ENCODE measurements at places on chromosomes 4 and X.

DNA sequence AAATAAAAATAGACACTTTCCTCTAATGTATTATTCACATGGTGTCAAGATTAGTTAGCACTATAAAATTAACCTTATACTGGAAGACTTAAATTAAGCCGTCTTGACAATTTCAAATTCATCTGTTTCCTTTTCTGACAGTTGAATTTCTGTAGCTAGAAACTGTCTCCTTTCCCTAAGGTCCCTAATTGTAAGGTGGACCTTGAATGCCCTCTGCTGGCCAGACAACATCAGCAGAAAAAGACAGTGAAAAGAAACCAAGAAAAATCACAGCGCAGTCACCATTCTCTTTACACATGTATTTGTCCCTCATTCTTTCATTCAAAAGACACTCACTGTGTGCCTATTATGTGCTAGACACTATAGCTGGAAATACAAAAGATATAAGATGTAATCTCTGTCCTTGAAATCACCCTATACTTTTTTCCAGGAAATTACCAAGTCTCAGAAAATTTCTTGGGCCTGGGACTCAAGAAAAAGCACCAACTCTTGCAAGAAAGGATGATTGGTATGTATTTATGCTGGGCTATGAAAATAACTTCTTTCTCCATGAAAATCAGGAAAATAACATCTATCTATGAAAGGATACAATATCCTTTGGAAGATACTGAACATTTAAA is 32.7 kb upstream of the AMBN start:
- DNase-seq, result peak; percentile 54

- DNase-seq, result no peak
Measured at GRCh38 chr4:70863099-70863790, 23.6 kb upstream of the GRSF1 start.

GRCh38 chr4:4864940-4865704 is 5.7 kb downstream of the MSX1 start:
- DNase-seq, result no peak

- DNase-seq, result no peak
Measured at GRCh38 chr4:152540293-152540674, 4.4 kb upstream of the FBXW7 start.

- DNase-seq, result no peak
Measured at GRCh38 chr4:18397681-18398390, 376.3 kb upstream of the LCORL start.

- no peak for DNase-seq
Measured at GRCh38 chrX:10512741-10513140, 107.6 kb downstream of the MID1 start.

DNA sequence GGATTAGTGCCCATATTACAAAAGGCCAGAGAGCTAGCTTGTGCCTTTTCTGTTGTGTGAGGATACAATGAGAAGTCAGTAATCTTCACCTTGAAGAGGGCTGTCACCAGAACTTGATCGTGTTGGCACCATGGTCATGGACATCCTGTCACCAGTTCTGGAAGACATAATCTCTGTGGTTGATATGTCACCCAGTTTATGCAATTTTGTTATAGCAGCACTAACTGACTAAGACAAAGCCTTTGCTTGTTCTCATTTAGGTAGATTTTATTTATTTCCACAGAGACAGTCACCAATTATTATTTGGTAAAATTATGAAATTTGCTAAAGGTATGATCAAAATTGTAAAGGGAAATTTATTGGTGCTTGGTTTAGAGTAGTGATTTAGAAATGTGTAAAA is 308.8 kb upstream of the CPXCR1 start:
- no peak for DNase-seq

GRCh38 chrX:156001667-156002021 is 4.1 kb downstream of the IL9R start:
- DNase-seq, result no peak

DNA sequence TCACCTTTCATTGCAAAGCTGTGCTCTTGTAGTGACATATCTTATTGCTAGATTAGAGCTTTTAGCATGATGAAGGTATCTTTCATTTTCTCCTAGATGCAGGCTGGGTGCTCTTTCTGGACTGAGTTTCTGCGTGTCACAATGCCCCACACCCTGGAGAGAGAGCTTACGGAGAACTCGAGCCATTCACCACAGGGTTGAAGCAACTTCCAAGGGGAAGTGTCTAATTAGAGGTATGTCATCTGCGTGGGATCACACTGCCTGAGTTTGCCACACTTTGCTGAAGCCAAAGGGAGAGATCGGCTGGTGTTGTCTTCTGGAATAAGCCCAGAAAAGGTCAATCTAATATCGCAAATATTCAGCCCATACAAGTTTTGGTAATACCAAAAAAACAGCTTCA is 179.3 kb upstream of the MBNL3 start:
- no peak for DNase-seq

DNA sequence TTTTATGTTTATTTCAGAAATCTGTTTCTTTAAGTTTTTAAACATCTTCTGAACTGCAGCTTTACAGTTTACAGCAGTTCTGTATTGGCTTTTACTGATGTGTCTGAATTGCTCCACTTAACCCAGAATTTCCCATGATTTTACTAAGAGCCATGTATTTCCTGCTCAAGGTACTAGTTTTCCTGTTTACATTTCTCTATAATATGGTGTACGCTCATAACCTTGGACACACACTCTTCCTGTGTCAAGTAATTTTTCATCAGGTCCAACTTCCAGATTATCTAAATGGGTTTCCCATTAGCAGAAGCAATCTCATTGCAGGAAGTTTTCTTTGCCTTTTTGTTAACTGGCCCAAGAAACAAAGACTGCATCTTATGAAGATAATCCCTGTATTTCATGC is 12.3 kb downstream of the ELF2 start:
- no peak for DNase-seq

DNA sequence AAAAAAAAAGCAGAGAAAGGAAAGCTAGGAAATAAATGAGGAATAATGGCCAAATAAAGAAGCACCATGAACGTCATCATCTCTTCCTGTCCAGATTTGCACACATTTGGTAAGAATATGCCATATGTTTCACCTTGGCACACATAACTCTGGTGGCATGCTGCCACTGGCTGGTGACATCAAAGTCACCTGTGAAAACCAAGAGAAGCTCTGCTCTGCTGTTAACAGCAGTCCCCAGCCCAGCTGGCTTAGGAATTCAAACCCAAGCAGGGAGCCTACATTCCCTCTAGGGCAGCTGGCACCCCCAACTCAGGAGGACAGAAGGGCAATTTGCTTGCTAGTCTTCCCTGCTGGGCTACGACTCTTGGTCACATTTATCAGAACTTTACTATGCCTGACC is 77.6 kb downstream of the RASL11B start:
- DNase-seq, result no peak

DNA sequence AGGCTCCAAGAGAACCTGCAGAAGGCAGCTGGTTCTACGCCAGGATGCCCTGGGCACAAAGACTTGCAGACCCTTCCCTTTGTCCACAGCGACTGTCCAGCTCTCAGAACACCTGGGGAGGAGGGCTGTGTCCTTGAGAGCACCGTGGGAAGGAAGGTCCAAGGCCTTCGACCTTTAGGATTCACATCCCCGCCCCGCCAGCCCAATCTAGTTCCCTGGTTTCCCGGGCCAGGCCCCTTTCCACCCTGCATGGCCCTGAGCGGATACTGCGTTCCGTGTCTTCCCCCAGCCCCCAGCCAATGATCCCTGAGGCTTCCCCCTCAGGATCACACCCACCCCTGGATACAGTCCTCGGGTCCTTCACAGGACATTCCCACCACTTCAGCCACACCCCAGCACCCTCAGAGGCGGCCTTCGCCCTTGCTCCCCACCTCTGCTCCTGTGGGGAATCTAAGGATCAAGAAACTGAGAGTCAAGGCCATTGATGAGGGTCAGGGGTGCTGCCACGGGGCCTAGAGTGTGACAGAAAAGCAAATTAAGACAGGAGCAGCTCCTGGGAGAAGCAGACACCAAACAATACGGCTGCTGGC is 9.1 kb downstream of the ABCD1 start:
- no peak for DNase-seq

GRCh38 chr4:54228961-54229501 is at the start of gene PDGFRA:
TSS of gene PDGFRA (plus strand) at chr4:54229293. CDS start at chr4:54258769, 29,476 bp downstream.
- DNase-seq, result peak; percentile 49

- DNase-seq, result no peak
Measured at GRCh38 chr4:123449780-123450179, 53.2 kb downstream of the SPRY1 start.

DNA sequence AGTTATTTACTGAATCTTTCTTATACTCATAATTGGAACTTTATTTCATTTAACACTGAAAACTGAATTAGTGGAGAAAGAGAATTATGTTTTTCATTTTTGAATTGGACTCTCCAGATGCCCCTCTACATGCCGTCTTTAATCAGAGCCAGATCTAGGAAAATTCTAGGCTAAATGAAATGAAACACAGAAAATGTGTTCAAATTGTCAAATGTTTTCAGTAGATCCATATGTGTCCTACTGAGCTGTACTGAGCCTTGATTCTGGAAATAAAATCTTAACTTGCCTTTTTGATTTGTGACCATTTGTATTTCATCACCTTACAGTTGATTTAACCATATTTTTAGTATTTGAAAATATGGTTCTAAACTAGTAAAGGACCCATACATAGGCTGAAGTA is 64.0 kb upstream of the GK2 start:
- no peak for DNase-seq

GRCh38 chrX:17537723-17538243 is 162.8 kb downstream of the NHS start:
- DNase-seq, result no peak

DNA sequence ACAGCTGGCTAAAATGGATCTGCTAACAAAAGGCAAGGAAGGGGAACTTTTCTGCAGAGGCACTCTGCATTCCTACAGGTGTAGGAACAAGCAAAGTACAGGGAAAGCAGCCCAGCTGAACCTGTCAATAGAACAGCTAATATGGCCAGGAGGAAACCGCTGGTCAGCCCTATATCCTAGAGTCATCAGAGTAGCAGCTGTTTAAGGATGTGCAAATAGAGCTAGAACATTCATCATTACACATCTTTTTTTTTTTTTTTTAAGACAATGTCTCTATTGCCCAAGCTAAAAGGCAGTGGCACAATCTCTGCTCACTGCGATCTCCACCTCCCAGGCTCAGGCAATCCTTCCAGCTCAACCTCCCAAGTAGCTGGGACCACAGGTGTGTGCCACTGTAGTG is 163.0 kb downstream of the BTC start:
- no peak for DNase-seq

GRCh38 chr4:16588149-16588548 is 310.3 kb downstream of the LDB2 start:
- DNase-seq, result no peak

DNA sequence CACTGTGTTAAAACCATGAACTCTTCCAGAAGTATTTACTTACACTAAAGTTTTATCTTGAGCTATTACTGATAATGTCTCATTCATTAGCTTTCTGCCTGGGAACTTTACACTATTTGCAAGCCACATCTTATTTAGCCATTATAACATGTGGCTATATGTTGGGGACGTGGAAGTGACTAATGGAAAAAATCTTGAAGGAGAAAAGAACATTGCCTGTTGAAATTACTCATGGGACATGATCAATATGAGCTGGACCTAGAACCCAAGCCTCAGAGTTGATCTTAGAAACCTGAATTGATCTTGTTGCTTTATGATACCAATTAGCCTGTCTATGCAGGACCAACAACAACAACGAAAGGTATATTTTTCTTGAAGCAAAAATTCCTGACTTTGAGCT is 22.5 kb upstream of the ARHGAP6 start:
- DNase-seq, result no peak

- no peak for DNase-seq
Measured at GRCh38 chr4:59936566-59936965, 1263.6 kb upstream of the ADGRL3 start.

- DNase-seq, result no peak
Measured at GRCh38 chr4:7839856-7840255, 99.8 kb downstream of the AFAP1 start.

DNA sequence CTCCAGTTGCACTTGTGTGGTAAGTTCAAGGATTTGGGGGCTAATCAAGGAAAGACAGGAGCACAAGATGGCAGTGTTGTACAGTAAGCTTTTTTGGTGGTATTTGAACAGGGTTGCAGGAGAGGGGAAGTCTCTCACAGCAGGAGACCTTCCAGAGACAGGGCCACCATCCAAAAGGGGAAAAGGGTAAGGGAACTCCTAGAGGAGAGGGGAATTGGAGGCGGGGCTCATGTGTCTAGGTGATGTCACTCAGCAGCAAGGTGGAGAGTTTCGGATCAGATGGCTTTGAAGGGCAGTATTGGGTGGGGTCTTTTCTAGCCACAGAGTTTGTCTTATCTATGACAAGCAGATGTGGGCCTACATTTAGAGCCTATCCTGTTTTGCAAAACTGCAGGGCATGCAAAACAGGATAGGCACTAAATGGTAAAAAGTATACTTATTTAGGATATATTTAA is 13.4 kb upstream of the RNF175 start:
- DNase-seq, result no peak

GRCh38 chrX:147953976-147954375 is 27.2 kb upstream of the FMR1NB start:
- DNase-seq, result no peak

GRCh38 chr4:152106113-152106763 is 345.4 kb upstream of the GATB start:
- peak; percentile 64 for DNase-seq

DNA sequence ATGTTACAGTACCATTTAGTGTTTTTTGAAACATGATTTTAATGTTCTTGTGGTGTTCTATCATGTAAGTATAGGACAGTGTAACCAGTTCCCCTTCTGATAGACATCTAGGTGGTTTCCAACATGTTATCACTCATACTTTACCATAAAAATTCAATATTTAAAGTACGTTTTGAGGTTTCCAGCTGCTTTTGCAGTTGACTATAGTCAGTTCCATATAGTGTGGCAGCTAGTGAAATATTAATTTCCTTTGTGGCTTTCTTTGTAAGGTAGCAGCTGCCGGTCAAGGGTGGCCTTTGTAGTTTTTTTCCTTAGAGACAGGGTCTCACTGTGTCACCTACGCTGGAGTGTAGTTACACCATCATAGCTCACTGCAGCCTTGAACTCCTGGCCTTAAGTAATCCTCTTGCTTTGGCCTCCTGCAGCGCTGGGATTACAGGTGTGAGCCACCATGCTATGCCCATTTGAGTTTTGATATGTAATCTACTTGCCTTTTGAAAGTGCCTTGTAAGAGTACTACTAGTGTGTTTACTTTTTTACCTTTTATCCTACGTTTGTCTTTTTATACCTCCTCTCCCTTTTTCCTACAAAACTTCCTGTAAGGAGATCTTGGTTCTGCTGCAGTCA is 63.0 kb downstream of the ARHGAP10 start:
- DNase-seq, result no peak

- DNase-seq, result no peak
Measured at GRCh38 chrX:125131164-125131563, 188.5 kb upstream of the TEX13C start.

DNA sequence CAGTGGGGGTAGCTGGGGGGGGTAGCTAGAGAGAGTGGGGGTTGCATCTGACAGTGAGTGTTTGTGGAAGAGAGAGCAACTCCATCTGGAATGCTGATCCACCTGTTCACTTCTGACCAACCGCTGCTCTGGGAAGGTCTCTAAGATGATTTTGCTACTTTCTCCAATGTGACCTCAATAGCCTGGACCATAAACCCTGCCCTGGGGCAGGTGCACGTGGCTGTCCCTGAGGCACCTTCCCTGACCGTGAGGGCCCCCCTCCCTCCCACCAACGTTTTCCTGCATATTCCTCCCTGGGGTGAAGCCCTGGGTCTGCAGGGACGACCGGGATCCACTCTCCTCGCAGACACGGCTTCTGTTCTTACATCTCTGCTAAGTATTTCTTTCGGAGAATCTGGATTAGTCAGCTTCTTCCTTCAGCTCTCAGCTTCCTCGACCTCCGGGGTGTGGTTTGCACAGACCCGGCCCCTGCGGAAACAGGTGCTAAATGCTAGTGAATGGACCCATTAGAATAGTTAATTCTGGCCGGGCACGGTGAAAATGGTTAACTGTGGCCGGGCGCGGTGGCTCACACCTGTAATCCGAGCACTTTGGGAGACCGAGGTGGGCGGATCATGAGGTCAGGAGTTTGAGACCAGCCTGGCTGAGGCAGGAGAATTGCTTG is 21.4 kb upstream of the PLCXD1 start:
- DNase-seq, result no peak

Measured in right lobe of liver (tissue), 6 donors.